ENCODE measurements at places on chromosomes 2 and 18. TPM values are rescaled to one million over a fixed set of nuclear protein-coding genes. Genes with fewer than 3 reads are reported as not detected.

- no peak for DNase-seq
These were observed 38.5 kb downstream of the MTERF4 start for GRCh38 chr2:241063587-241063986.

DNA sequence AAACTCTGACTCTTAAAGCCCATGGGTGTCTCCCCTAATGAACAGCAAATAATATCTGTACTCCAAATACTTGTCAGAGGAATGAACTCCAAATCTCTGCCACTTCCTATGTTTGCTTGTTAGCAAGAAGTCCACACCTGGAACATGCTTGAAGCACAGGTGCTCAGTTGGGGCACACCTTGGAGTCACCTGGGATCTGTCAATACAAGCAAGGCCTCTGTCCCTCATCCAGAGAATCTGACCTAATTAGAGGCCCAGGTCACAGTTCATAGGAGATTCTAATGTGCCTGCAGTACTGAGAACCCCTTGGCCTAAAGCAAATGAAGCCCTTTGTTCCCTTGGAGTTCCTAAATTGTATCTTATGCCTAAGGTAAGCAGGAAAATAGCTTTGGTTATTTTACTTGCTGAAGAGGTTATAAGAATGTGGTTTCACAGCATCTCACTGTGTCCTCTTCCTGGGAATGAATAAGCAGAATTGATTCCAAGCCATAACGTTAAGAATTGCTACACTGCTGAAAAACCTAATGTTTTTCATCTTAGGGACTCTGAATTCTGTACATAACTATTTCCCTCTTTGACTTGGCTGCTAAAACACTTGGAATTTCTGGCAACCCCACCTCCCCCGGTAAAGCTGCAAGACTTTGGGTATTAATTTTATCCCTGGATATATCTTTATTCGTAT, 113.4 kb downstream of the PIEZO2 start:
- no peak for DNase-seq

DNA sequence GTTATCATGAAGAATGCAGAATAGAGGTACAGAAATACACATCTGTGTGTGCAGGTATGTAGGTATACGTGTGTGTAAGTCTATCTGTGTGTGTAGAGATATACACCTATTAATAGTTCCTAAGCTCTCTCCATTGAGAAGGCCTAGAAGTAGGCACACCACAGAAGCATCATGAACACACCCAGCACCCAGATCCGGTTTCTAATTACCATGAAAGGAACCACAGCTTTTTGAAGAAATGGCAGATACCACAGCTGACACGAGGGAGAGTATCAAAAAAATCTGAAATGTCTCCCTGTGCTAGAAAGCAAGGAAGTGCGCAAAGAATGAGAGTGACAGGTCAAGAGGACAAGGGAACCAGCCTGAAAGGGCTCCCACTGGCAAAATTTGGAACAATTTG, 27.7 kb upstream of the AP1S3 start:
- no peak for DNase-seq

GRCh38 chr2:12767996-12768624, 51.4 kb downstream of the TRIB2 start:
- no peak for DNase-seq

GRCh38 chr18:75107196-75107930, 101.6 kb downstream of the PTGR3 start:
- no peak for DNase-seq

DNA sequence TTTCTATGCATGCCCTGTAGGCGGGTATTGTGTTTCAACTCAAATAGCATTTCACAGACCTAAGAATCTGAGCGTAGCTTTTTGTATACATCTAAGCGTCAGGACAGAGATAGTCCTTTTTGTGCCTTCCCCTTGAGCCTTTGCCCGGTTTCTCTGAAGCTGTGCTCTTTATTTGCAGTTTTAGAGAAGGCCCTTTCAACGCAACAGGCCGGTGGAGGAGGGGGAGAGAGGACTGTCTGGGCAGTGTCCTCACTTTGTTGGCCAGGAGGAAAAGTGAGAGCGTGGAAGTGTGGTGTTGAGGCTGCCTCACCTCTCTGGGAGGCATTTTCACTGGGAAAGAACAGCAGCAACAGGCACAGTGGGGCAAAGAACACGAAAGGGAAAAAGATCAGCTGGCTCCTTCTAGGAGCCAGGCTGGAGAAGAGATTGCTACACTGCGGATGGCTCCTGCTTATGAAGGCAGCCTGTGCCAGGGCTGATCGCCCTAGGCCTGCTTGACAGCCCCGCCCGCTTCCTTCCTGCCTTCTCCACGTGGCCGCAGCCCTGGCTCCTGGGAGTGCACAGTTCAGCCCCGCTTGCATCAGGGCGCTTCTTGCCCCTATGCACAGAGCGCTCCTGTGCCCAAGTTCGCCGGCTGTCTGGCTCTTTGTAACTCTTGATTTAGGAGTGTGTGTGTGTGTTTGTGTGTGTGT, 195.6 kb upstream of the POU3F3 start:
- DNase-seq: no peak

- DNase-seq: no peak
These were observed 22.0 kb downstream of the SAG start for GRCh38 chr2:233329489-233330135.

DNA sequence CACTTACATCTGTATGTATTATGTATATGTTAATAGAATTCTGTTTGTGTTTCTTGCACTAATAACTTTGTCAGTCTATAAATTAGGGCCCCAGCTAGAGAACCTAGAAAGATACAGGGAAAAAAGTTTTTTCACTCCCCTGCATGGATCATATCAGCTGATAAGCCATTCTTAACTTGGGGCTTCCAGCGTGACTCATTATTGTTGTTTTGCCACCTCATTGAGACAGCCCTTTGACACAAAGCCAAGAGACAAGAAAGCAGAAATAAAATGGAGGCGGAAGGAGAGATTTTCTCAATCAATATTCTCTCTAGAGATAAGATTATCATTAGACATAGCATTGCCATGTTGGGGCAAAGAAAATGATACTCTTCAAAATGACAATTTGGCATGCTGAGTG, 93.4 kb downstream of the AKAIN1 start:
- DNase-seq: no peak

GRCh38 chr2:38026846-38027245, 49.1 kb downstream of the CYP1B1 start:
- DNase-seq: no peak

DNA sequence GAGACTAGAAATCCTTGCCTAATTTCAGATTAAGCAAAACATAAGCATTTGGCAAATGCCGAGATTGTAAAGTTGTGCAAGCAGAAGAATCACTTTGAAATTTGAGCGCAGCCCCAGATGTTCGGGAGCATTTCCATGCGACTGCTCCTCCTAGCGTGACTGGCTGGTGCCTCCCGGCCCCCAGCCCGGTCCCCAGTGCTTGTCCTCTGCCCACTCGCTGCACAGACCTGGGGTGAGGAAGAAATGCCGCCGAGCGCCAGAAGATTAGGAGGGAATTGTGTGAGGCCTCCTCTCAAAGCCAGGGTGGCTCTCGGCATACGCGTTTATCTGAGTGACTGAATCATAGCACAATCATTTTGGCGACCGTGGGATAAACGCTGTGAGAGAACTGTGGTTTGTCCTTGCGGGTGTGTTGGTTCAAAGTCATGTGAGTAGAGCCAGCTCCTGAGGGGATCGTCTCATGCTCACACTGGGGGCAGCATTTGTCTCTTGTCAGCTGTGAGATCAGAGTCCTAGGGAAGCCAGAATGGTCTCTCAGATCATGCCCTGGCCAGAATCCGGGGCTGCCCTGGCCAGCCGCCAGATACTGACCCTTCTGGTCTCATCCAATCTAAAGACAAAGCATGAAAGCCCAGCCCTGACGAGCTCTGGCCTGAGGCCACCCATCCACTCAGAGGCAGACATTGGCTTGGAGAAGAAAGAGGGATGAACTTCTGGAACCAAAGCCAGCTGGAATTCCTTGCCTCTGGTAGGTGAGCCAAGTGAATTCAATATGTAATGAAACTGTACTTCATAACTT, 189.3 kb downstream of the SH3RF3 start:
- no peak for DNase-seq

DNA sequence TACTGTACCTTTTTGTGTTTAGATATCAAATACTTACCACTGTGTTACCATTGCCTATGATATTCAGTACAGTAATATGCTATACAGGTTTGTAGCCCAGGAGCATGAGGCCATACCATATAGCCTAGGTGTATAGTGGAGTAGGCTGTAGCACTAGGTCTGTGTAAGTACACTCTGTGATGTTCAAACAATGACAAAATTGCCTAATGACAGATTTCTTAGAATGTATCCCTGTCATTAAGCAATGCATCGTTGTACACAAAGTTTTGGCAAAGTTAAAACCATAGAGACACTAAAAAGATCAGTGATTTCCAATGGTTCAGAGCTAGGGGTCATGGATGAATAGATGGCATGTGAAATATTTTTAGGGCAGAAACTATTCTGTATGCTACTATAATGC, 415.5 kb downstream of the NCKAP5 start:
- no peak for DNase-seq

GRCh38 chr18:7946734-7947377, 379.7 kb downstream of the PTPRM start:
- DNase-seq: no peak

- DNase-seq: no peak
These were observed 112.1 kb downstream of the KYNU start for GRCh38 chr2:142989273-142990204.

DNA sequence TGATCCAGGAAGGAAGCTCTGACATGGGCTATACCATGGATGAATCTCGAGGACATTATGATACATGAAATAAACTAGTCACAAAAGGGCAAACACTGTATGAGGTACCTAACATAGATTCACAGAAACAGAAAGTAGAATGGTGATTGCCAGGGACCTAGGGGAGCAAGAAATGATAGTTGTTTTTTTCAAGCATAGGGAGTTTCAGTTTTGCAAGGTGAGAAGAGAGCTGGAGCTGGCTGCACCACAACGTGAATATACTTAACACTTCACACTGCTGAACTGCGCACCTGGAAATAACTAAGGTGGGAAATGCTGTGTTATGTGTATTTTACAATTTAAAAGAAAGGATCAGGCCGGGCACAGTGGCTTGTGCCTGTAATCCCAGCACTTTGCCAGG, 13.2 kb upstream of the AGAP1 start:
- DNase-seq: peak; percentile 19

DNA sequence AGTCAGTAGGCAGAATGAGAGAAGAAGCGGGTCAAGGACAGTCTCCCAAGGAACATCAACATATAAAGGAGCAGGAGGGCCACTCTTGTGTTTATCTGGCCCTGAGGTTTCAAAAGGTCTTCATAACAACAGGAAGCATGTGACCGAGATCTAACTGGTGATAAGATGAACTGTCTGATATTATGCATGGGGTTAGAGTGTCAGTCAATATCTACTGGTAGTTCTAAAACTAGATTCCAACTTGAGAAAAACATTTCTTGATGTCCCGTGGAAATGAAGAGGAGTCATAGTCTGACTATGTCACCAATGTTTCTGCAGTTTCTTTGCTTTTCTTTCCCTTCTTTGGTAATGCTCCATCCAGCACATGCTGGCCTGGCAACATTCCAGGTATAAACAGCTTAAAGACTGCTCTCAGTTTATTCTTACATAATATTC, 77.5 kb upstream of the ITPRID2 start:
- DNase-seq: no peak

The BMP10 gene
- total RNA-seq: not detected

The DLX1 gene
- total RNA-seq: not detected

The PLGLB2 gene
- total RNA-seq: not detected

The PDIA6 gene
- total RNA-seq: 24.4 TPM

The HOXD8 gene
- total RNA-seq: not detected

The DTNA gene
- total RNA-seq: not detected

The WDR75 gene
- total RNA-seq: 45.0 TPM

The TMEM17 gene
- total RNA-seq: not detected

The CABYR gene
- total RNA-seq: 1.2 TPM

Data from CD8-positive, alpha-beta T cell (primary cell).